ENCODE measurements at places on chromosomes 16 and 17.

DNA sequence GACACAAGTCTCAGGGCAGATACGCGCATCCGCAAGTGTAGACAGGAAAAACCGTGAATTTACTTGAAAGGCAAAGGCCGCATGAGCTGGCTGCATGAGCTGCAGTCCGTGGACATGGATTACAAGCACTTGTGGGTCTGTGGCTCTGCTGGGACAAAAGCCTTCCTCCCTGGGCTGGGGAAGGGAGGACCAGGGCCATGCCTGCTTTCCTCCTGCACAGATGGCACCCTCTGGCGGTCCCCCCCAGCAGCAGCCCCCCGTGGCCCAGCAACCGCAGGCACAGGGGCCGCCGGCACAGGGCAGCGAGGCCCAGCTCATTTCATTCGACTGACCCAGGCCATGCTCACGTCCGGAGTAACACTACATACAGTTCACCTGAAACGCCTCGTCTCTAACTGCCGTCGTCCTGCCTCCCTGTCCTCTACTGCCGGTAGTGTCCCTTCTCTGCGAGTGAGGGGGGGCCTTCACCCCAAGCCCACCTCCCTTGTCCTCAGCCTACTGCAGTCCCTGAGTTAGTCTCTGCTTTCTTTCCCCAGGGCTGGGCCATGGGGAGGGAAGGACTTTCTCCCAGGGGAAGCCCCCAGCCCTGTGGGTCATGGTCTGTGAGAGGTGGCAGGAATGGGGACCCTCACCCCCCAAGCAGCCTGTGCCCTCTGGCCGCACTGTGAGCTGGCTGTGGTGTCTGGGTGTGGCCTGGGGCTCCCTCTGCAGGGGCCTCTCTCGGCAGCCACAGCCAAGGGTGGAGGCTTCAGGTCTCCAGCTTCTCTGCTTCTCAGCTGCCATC, 1.7 kb upstream of the MRPL12 start:
- peaks cover 12% of the 10 kb centered on the region for H3K4me1 ChIP-seq
- H3K27me3 ChIP-seq = no peaks in the 10 kb centered on the region
- H3K36me3 ChIP-seq = peaks cover 70% of the 10 kb centered on the region
- DNase-seq = no peak

DNA sequence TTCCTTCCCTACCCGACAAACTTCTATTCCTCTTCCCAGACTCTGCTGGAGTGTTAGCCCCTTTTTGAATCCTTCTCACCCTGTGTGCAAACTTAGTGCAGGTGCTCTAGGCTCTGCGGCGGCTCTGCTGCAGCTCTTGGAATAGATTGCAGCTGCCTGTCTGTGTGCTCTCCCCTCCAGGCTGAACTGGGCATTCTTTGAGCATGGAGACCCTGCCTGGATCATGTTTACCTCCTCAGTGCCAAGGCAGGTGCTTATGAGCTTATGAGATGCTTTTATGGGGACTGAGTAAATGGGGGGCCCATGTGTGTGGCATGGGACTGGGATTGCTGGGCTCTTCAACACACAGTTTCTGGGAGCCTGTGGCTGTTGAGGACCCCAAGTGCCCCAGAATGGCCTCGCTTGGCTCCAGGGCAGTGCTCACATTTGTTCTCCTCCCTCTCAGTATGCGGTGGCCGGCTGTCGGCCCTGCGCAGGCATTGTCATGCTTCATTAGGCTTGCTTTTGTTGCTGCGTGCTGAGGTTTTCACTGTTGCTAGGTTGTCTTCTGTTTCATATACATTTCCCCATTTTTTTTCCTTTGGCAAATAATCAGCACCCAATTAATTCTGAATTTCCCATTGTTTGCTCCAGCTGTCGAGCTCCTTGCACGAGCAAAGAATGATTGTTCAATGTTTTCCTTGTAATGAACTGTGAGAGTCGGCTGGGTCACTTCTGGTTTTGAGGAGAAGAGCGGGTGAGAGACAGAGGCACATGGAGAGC, 185.5 kb upstream of the NLRP1 start:
- peaks cover 10% of the 10 kb centered on the region for H3K4me1 ChIP-seq
- no peak overlapping the region for H3K4me3 ChIP-seq
- DNase-seq = no peak

- H3K27me3 ChIP-seq = no peaks in the 10 kb centered on the region
- H3K4me1 ChIP-seq = peaks cover 8% of the 10 kb centered on the region
- no peak for DNase-seq
- peak overlapping the region; percentile 3 for H3K27ac ChIP-seq
Observed at GRCh38 chr16:11253009-11253994, 2.7 kb downstream of the SOCS1 start.

GRCh38 chr17:17058304-17058703, 16.0 kb downstream of the MPRIP start:
- no peak overlapping the region for H3K4me3 ChIP-seq
- peaks cover 33% of the 10 kb centered on the region for H3K4me1 ChIP-seq
- no peak overlapping the region for H3K27ac ChIP-seq
- DNase-seq = no peak
- peaks cover 26% of the 10 kb centered on the region for H3K36me3 ChIP-seq
- no peaks in the 10 kb centered on the region for H3K27me3 ChIP-seq

GRCh38 chr17:2957631-2958286, 105.6 kb downstream of the OR1D5 start:
- no peaks in the 10 kb centered on the region for H3K27me3 ChIP-seq
- peaks cover 50% of the 10 kb centered on the region for H3K4me1 ChIP-seq
- peaks cover 16% of the 10 kb centered on the region for H3K36me3 ChIP-seq
- peak overlapping the region; percentile 40 for H3K27ac ChIP-seq
- no peak for DNase-seq
- no peak overlapping the region for H3K4me3 ChIP-seq

DNA sequence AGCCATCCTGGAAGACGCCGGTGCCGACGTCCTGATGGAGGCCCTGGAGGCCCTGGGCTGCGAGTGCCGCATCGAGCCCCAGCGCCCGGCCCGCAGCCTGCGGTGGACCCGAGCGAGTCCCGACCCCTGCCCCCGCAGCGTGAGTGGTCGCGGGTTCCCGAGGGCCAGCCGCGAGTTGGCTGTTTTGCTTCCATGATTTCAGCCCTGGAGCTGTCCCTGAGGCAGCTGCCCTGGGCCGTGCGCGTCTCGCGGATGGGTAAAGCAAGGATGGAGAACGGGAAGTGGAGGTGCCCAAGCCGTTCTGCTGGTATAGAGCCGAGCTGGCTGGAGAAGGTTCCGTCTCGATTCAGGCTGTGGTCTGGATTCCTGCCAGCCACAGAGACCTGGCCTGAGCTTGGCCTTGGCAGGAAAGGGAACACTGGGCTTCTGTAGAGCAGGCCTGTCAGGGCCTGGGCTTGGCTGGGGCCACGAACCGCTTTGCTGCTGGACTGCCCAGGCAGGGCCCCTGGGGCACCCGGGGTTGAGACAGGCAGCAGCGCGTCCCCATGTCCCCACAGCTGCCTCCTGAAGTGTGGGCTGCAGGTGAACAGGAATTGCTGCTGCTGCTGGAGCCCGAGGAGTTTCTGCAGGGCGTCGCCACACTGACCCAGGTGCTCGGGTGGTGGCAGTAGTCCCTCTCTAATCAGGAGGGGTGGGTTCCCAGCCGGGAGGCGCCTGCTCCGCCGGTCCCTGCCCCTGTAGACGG, 941 bp upstream of the MRPS34 start:
- peak overlapping the region; percentile 80 for H3K4me3 ChIP-seq
- peaks cover 58% of the 10 kb centered on the region for H3K36me3 ChIP-seq

- DNase-seq = no peak
- no peak overlapping the region for H3K4me3 ChIP-seq
- peaks cover 31% of the 10 kb centered on the region for H3K4me1 ChIP-seq
Observed at GRCh38 chr17:77456271-77456950, 315.6 kb downstream of the SEC14L1 start.

DNA sequence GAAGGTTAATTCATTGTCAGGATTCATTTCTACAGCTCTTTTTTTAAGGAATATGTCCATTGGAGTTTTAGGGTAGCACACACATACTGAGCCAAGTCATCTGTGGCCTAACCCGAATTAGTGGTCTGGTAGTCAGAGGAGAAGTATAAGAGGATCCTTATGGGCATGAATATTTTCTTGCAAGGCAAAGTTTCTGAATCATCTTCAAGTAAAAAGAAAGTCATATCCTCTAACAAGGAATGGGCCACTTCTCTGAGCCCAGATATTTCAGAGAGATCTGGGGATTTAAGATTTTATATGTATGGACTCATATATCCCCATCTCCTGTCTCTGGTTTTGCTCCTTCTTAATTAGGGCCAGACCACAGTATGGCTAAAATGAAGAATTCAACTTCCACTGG, 99.2 kb upstream of the CDH8 start:
- H3K4me3 ChIP-seq = no peak overlapping the region
- H3K27me3 ChIP-seq = peaks cover 51% of the 10 kb centered on the region
- no peaks in the 10 kb centered on the region for H3K4me1 ChIP-seq
- DNase-seq = no peak
